ENCODE measurements at places on chromosomes 1 and 21.

DNA sequence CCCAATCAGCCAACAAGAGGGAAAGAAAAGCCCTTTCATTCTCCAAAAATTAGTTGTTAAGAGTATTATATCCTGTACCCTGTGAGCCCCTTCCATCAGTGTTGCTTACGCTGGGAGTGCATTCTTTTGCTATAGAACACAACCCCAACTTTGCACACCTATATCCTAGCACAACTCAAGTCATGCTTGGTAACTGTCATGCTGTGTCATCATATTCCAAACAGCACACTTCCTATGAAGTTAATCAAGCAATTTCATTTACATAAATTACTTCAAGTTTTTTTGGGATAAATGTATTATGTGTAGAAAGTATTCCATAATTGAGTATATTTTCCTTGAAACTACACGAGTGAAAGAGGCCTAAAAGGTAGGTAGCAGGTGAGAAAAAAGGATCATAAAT is 20.0 kb downstream of the FUBP1 start:
- no peak for DNase-seq

DNA sequence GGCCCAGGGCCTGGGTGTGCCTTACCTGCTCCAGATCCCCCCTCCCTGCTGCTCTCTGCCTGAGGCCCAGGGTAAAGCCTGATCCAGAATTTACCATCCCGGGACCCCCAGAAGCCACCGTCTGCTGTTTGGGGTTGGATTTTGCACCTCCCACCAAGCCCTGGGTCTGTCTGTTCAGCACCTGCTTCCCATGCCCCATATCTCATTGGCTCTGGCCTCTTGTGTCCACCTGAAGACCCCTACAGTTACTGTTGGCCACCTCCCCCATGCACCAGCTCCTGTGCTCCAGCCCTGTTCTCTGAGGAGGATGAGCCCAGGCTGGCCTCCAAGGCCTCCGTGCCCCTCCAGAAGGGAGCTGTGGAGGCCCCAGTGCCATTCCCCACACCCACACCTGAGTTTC is 113.9 kb downstream of the GRIK3 start:
- no peak for DNase-seq

GRCh38 chr1:181079382-181079781 is 9.1 kb upstream of the IER5 start:
- no peak for DNase-seq

GRCh38 chr1:54110996-54111395 is 41.8 kb downstream of the CDCP2 start:
- DNase-seq: no peak

- DNase-seq: no peak
Measured at GRCh38 chr21:17726047-17726829, 92.9 kb downstream of the C21orf91 start.

- peak; percentile 94 for DNase-seq
Measured at GRCh38 chr1:95233737-95234500, at the start of gene RWDD3. RWDD3 (plus strand) TSS chr1:95234210; CDS start chr1:95234231, 21 bp downstream.

DNA sequence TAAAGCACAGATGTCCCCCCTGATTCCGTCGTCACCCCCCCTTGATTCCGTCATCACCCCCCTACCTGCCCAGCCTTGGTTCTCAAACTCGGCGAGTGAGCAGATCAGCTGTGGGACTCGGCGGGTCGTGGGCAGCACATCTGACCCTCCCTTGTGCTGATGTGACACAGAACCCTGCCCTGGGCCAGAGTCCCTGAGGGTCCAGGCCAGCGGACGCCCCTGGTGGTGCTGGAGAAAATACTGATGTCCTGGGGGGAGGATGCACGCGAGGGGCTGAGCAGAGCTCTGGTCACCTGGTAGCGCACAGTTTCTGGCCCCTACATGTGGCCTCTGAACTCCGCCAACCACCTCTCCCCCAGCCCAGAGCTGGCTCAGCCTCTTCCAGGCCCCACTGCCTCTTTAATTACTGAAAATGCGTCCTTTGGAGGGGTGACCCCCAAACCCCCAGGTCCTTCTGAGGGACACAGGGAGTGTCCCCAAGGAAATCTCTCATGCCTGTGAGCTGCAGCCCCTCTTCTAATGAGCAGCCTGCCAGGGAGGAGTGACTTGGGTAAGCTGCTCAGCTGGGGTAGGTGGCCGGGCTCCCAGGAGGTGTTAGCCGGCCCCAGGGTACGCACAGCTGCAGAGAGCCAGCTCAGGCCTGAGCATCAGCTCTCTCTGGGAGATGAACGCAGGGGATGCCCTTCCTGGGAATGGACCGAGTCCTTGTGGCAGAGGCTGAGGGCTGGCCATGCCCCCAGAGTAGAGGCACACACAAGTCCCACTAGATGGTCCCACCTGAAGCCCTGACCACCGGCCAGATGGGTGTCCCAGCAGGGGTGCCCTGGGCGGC is 129.5 kb upstream of the ARHGEF16 start:
- no peak for DNase-seq

DNA sequence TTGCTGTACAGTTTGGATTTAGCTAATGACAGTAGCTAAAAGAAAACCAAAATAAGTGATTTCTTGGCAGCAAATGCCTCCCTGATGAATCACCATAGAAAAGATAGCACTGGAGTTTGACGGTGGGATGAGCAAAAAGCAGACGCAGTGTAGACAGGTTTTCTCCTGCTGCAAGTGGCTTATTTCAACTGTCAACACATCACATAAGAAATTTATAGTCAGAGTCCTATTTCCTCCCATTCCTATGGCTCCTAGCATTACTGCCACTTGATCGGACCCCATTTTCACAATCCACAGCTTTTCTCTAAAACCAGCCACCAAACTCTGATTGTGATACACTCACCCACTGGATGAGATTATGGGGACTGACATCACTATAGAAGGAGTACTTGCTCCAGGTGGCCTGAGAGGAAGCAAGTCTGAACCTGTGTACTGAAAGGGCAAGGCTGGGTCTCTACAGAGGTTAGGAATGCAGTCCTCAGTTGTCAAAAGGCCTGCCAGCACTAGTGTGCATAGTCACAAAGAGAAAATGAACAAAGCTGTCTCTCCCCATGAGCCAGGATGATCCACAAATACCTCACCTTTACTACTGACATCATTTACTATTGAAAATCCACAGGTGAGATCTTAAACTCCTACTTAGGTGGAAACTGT is 359.8 kb downstream of the LTN1 start:
- DNase-seq: peak; percentile 51

- peak; percentile 8 for DNase-seq
Measured at GRCh38 chr1:45619149-45619921, 4.5 kb downstream of the CCDC17 start.

GRCh38 chr1:168234846-168235547 is 9.2 kb downstream of the SFT2D2 start:
- DNase-seq: peak; percentile 60

GRCh38 chr1:159938905-159939677 is 6.3 kb downstream of the IGSF9 start:
- DNase-seq: no peak

GRCh38 chr1:55400508-55400907 is 185.3 kb upstream of the USP24 start:
- DNase-seq: no peak

GRCh38 chr1:91778964-91779363 is 107.0 kb downstream of the TGFBR3 start:
- no peak for DNase-seq

GRCh38 chr1:81547261-81547911 is 253.3 kb upstream of the ADGRL2 start:
- no peak for DNase-seq

DNA sequence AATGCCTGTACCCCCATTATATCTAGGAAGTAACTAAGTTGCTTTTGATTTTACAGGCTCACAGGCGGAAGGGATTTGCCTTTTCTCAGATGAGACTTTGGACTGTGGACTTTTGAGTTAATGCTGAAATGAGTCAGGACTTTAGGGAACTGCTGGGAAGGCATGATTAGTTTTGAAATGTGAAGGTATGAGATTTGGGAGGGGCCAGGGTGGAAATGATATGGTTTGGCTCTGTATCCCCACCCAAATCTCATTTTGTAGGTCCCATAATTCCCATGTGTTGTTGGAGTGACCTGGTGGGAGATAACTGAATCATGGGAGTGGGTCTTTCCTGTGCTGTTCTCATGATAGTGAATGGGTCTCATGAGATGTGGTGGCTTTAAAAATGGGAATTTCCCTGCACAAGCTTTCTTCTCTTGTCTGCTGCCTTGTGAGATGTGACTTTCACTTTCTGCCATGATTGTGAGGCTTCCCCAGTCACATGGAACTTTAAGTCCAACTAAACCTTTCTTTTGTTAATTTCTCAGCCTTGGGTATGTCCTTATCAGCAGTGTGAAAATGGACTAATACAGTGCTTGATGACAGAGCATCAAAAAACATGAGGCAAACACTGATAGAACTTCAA is 1119.5 kb downstream of the PLA2G4A start:
- DNase-seq: no peak

DNA sequence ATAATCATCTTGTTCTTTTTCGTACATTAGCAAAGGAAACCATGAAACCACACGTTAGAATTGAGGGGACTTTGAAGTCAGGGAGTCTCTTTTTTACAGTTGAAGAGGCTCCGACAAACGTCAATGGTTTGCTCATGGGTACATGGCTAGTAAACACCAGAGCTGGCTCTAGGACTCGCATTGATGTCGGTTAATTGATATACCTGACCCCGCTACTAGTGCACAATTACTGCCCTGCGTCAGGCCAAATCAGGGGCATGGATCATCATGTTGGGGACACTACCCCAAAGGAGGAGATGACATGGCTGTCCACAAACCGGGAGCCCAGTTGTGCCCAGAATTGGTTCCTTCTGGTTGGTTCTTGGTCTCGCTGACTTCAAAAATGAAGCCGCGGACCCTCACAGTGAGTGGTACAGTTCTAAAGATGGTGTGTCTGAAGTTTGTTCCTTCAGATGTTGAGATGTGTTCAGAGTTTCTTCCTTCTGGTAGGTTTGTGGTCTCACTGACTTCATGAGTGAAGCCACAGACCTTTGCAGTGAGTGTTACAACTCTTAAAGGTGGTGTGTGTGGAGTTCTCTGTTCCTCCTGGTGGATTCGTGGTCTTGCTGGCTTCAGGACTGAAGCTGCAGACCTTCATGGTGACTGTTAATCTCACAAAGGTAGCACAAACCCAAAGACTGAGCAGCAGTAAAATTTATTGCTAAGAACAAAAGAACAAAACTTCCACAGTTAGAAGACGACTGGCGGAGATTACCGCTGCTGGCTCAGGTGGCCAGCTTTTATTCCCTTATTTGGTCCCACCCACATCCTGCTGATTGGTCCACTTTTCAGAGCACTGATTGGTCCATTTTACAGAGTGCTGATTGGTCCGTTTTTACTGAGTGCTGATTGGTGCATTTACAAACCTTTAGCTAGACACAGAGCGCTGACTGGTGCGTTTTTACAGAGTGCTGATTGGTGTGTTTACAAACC is 126.9 kb upstream of the ERRFI1 start:
- no peak for DNase-seq

DNA sequence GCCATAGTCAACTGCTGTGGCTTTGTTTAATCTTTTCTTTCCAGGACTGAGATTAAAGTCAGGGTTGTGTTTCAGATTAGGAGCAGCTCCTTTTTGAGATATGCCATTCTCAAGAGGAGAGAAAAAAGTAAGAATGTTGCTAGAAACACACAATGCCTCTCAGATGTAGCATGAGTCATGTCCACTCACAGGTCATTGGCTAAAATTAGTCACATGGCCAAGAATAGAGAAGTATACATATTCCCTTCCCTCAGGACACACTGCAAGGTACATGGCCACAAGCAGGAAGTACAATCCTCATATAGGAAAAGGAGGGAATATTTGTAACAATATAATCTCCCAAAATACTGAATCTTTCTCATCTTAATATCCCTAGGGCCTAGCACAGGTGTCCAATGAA is 141.9 kb upstream of the PTBP2 start:
- no peak for DNase-seq

GRCh38 chr1:161706482-161707347 is at the start of gene FCRLA:
FCRLA (plus strand) TSS chr1:161707229; CDS start chr1:161707265, 36 bp downstream.
- DNase-seq: peak; percentile 41

DNA sequence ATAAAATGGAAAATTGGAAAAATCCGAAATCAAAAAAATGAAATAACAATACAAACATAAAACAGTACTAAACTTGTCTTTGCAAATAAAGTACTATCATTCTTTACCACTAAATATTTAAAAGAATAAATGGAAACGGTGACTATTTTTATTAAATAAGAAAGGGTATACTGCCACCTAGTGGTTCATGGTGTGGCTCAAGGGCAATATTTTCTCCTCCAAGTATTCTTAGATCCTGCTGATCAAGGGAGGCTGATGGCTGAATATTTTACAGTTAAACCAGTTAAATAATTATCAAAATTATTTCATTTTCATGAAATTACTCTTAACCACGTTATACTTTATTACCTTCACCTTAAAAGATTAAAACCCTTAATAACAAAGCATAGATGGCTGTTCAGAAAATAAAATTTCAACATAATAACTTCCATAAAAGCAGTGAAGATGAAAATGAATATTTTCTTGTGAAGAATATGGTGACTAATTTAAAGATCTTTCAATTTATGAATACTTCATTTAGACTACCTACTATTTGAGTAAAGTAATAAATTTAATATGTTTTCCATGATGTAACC is 1793.9 kb downstream of the NCAM2 start:
- peak; percentile 20 for DNase-seq

DNA sequence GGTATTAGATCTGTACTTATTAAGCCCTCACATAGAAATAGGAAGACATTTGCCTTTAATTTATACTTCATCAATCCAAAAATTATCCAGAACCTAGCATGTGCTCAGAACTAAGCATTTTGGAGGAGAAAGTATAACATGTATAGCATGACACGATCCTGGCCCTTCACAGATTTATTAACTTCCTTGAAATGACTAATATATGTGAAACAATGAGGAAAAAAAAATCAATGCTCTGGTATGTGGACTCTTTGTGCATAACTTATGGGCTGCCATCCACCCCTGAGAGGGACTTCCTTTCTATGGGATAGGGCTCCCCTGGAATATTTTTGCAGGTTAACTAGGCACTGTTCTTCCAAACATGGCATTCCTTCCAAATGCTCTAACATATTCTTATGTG is 36.6 kb downstream of the CCDC185 start:
- DNase-seq: no peak

DNA sequence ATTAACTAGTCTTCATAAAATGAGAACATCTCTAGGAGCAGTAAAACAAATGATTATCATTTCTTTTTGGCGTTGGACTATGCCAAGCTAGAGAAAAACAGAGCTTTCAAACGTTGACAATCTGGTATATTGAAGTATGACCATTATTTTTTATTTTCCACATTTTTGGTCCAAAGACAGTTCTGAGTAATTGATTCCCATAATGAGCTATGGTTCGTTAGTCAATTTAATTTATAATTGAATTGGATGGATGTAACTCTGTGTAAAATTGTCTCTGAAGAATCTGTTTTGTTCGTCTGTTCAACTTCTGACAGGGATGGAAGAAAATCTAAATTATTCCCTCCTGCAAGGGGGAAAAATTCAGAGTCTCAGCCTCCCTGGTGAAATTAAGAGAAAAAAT is 234.5 kb downstream of the LMO4 start:
- DNase-seq: no peak

All from urothelium cell line (cell line).